Hematopoietic multipotent progenitor cell treated with erythropoietin and hydrocortisone succinate and interleukin-3 and kit ligand, for 4 days (in vitro differentiated cells): ENCODE measurements at places on chromosomes 5 and 9.

GRCh38 chr5:109703829-109704228 is 14.1 kb downstream of the MAN2A1 start:
- DNase-seq = peak; percentile 89

- peak; percentile 57 for DNase-seq
These were observed 19.6 kb downstream of the TCERG1 start for GRCh38 chr5:146466521-146467349.

- no peak for DNase-seq
These were observed 259.1 kb downstream of the MLLT3 start for GRCh38 chr9:20363233-20363632.

DNA sequence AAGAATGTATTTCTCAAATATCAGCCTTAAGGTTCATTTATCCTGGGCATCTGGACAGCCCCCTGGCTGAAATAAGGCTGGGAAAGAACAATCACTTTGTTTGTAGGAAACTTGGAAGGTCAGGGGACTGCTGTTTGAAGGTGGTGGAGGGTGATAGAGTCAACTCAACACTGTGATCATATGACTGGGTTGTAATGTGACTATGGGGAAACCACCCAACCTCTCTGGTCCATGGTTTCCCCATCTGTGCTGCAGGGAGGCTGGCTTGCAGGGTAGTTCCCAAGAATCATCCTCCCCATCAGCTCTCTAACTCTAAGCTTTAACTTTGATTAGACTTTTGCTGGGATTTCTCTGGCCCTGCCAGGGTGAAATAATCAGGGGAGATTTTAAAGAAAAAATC is 10.0 kb downstream of the INSYN2B start:
- DNase-seq = no peak

GRCh38 chr5:121758615-121759014 is 93.1 kb upstream of the FTMT start:
- DNase-seq = no peak

DNA sequence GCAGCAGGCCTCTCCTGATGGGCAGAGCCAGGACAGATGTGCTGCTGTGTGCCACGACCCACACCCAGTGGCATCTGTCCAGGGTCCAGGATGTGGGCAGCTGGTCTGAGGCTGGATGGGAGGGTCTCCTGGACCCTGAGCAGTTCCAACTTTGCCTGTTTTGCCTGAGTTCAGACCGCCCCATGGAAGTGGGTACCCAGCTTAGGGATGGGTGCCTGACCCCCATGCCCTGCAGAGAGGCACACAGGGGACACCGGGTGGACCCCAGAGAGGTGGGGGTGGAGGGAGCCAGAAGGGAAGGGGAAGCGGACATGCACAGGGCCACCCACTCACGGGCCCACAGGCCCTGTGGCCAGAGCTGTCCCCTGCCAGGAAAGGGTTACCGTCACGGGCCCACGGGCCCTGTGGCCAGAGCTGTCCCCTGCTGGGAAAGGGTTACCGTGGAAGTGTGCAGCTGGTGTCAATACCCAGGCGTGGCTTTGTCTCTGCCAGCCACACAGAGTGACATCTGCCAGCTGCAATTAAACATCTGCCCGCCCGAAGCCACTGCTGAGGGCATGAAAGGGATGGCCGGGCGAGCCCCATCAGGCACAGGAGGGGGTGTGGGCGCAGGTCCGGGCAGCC is 50.0 kb downstream of the NACC2 start:
- no peak for DNase-seq

DNA sequence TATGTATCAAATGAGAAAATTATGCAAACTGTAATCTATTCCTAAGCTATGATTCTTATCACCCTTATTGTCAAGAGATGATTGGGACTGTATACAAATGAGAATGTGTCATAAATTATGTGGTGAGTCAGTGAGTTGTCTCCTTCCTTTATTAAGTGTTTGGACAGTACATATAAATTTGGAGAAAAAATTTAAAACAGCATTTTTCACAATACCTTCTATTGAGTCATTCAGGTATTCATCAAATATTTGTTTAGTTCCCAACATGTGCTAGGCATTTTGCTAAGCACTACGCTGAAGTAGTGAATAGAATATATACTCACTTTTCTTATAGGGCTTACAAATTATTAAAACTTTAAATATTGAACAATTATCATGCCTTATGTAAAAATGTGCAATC is 36.3 kb upstream of the PTPRD start:
- no peak for DNase-seq

DNA sequence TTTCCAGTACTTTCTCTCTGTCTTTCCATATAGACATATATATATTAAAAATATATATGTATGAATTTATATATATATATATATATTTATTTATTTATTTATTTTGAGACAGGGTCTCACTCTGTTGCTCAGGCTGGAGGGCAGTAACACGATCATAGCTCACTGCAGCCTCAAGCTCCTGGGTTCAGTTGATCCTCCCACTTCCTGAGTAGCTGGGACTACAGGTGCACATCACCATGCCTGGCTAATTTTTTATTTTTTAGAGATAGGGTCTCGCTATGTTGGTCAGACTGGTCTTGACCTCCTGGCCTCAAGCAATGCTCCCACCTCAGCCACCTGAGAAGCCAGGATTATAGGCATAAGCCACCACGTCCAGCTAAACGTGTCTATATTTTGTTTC is 210.1 kb downstream of the CD180 start:
- DNase-seq = no peak

DNA sequence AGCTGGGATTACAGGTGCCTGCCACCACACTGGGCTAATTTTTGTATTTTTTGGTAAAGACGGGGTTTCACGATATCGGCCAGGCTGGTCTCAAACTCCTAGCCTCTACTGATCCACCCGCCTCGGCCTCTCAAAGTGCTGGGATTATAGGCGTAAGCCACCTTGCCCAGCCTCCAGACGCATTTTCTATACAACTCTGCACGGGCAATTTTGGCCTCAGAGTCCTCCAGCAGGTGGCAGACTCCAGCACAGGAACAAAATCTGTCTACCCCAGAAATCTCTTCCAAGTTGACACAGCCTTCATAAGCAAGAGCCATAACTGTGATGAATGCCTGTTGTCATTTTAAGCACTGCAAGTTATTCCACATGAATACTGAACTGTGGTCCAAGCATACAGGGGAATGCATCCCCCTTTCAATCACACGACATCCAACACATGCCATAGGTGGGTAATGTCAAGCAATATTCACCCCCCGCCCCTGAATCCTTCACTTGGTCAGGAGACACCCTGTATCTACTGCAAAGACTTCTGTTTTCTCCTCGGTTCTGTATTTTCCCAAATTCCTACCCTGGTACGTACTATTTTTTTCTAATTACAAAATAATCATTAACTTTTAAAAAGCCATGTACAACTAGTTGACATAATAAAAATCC is 50.8 kb downstream of the ALDH7A1 start:
- DNase-seq = peak; percentile 72

GRCh38 chr9:133982971-133983720 is 9.0 kb downstream of the VAV2 start:
- no peak for DNase-seq

GRCh38 chr5:56585461-56585860 is 229.9 kb upstream of the MAP3K1 start:
- peak; percentile 45 for DNase-seq

DNA sequence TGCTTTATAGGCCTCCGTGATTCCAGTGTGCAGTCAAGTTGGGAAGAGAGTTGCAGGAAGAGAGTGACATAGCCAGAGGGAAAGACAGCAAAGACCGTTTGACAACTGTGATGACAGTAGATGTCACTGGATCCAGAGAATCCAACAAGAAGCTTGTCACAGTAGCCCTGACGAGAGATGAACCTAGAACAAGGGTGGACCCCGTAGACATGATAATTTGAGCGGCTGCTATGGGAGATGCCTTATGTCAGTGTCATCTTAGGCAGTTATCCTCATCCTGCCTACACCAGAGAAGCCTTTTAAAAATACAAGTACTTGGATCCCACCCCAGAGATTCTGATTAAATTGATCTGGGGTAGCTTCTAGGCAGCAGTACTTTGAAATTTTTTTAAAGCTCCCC is 125.4 kb downstream of the AOPEP start:
- no peak for DNase-seq

DNA sequence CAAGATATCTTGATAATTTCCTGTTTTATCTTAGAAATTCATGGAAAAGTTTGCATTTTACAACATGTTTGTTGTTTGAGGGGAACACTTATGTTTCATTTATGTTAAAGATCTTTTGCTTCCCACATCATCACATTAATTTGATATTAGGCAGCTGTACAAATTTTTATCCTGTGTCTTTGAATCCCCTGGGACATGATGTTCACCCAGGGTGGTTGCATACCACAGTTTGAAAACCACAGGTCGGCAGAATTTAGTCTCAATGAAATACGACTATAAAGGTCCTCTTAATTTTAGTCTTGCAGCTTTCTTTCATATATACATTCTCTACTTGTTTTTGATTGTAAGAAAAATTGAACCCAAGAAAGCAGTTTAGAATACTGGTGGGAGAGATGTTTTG is 3.7 kb downstream of the NAA35 start:
- DNase-seq = no peak

DNA sequence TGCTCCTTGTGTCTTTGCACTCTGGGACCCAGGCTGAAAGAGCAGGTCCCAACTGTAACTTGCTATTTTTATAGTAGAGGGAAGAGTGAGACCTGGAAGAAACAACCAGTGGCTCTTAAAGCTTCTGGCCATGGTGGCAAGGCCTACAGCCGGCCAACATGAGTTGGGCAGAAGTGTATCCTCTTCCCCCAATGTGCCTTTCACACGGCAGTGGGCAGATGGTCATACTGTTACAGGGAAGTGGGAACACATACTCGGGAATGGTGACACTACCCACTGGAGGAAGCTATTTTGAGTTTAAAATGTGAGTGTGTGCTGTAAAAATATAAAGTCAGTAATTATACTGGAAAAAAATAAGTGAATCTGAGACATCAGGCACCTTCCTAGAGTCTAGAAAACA is 116.0 kb downstream of the MVB12B start:
- DNase-seq = no peak

DNA sequence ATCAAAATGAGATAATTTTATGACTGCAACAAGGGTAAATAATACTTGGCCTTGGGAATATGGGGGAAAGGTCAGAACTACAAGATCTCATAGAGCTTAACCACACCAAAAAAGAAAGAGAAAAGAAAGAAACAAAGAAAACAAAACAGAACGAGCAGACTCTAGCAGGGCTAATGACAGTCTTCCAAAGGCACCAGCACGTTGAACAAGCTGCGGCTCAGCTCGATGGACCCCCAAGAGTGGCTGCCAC is 689 bp downstream of the AK3 start:
- no peak for DNase-seq

DNA sequence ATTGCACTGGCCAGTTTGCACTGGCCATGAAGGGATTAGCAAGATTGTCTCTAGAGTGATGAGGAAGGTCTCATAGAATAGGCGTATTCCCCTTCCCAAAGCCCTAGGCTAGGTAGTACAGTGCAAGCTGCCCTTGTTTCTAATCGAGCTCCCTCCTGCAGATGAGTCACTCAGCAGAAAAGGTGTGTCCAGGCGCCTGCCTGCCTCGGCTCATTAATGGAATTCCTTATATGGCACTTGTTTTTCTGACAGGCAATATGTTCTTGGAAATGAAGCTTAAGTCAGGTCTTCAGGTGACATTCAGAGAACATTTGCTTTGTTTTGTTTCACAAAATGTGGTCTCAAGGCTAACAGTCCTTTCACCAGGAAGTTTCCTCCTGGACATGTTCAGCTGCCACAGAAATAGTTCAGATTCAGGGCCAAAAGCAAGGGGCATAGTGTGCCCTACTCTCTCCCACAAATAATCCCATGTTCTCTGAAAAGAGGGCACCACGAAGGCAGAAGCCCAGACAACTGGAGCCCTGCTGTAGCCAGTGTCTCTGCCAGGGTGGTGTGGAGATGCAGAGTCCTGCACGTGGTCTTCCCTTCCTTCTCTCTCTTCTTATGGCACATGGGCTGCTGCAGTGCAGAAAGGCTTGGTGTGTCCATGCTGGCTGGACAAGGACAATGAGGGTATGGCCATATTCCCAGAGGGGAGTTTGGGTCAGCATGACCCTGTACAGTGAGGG is 281.1 kb upstream of the MAP3K1 start:
- no peak for DNase-seq

GRCh38 chr9:91214086-91214485 is 147.6 kb downstream of the AUH start:
- DNase-seq = no peak

DNA sequence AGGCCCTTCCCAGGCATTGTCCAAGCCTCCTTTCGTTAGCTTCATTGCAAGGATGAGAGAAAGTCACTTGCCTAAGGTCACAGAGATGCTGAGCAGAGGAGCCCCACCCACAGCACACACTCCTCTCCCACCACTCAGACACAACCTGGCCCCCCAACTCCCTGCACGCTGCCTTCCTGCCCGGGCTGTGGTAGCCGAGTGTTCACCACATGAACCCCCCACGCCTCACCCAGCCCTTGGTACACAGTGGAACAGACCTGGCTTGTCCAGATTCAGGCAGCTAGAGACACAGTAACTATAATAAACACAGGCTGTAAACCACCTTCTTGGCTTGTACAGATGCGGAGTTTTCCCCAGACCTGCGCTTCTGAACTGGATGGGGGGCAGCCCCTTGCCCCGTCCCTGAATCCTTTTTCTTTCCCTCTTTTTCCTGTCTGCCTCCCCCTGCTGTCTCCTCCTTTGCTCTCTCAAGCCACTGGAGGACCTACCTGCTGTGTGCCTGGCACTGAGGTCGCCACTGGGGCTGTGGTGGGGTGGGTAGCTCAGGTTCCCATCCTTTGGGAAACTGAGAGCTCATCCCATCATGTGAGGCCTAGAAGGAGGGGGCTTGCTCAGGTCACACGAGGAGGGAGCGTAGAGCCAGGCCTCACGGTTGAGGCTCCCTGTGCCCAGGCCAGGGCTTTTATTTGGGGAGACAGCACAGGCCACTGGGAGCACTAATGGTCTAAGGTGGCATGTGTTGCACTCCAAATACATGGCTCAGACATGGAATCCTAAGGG is 55.7 kb upstream of the SYNPO start:
- no peak for DNase-seq

GRCh38 chr9:92592946-92593861 is 57.4 kb upstream of the ECM2 start:
- peak; percentile 41 for DNase-seq

- DNase-seq = no peak
These were observed 1216.5 kb upstream of the CDH9 start for GRCh38 chr5:28254846-28255245.

- DNase-seq = no peak
These were observed 36.1 kb upstream of the KIF4B start for GRCh38 chr5:154977409-154977808.

DNA sequence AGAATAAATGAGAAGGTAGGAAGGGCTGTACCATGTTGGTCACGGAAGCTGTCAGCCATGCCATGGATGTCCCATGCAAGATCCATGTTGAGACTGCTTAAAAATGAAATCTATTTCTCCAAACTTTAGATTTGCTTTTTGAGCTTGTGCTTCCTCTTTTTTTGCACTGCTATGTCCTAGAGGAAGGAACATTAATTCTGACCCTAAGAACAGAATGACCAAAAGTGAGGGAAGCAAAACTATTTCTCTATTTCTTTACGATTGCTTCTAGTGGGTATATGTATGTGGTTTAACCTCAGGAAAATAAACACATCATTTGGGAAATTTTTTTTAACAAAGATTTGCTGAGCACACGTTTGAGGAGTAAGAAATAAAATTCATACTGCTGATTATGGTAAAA is 84.6 kb downstream of the USP20 start:
- peak; percentile 16 for DNase-seq
